ENCODE measurements at places on chromosomes 2 and 18.

DNA sequence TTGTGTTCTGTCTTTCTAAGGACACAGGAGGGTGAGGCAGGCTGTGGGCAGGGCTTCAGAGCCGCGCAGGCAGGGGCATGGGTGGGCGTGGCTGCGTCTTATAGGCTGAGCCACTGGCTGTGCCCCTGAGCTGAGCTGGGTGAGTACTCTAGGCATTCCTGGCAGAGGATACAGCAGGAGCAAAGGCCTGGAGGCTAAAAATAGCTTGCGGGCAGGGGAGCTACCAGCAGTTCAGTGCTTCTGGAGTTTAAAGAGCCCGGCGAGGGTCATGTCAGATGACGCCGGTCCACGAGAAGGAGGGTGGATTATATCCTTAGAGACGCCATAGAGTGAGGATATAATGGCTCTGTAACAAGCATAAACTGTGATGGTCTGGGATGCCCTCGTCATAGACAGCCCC lies 31.5 kb upstream of the PDIA6 start:
- peak; percentile 77 for DNase-seq

- DNase-seq = no peak
Measured at GRCh38 chr18:6109743-6110142, 214.4 kb upstream of the TMEM200C start.

- no peak for DNase-seq
Measured at GRCh38 chr2:101930847-101931246, 60.9 kb upstream of the IL1R2 start.

- DNase-seq = no peak
Measured at GRCh38 chr2:120887741-120888231, 152.1 kb downstream of the GLI2 start.

- DNase-seq = peak; percentile 56
Measured at GRCh38 chr2:23541503-23542229, 156.7 kb downstream of the KLHL29 start.

GRCh38 chr18:27278131-27278530 lies 93.0 kb upstream of the CHST9 start:
- DNase-seq = no peak

DNA sequence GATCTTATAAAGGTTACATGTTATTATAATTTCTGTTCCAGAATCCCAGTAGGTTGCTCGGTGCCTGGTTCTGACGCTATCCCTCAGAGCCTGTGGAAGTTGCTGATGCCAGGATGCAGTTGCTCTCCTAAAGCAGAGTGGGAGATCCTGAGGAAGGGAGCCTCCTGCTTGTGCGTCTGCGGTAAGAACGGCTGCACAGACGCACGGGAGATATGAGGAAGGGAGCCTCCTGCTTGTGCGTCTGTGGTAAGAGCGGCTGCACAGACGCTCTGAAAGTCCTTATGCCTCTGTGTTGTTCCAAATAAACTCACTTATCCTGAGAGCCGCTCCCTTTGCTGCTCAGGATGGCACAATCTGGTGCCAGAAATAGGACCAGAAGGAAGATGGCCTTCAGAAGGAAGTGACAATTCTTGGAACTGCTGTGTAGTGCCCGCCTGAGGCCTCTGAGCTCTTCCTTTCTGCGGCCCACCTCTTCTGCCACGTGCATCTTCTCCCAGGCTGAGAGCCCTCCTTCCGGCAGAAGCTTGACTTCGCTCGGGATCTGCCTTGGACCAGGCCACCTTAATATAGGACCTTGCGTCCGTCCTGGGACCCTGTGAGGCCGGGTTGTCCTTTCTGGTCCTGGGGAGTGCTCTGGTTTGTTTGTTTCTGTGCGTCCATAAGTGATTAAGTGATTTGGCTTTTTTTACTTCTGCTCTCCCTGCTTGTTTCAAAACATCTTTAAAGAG lies 89.5 kb downstream of the RTP5 start:
- no peak for DNase-seq

GRCh38 chr2:232970051-232970450 lies 43.0 kb downstream of the NGEF start:
- DNase-seq = no peak

Data from BE2C (cell line).